ENCODE measurements at places on chromosomes 6 and 20. TPM values are rescaled to one million over a fixed set of nuclear protein-coding genes. Genes with fewer than 3 reads are reported as not detected.

GRCh38 chr6:126761854-126762253 is 356.6 kb upstream of the RSPO3 start:
- DNase-seq: no peak

GRCh38 chr6:28212510-28213212 is 12.4 kb upstream of the ZSCAN9 start:
- peak; percentile 37 for DNase-seq

DNA sequence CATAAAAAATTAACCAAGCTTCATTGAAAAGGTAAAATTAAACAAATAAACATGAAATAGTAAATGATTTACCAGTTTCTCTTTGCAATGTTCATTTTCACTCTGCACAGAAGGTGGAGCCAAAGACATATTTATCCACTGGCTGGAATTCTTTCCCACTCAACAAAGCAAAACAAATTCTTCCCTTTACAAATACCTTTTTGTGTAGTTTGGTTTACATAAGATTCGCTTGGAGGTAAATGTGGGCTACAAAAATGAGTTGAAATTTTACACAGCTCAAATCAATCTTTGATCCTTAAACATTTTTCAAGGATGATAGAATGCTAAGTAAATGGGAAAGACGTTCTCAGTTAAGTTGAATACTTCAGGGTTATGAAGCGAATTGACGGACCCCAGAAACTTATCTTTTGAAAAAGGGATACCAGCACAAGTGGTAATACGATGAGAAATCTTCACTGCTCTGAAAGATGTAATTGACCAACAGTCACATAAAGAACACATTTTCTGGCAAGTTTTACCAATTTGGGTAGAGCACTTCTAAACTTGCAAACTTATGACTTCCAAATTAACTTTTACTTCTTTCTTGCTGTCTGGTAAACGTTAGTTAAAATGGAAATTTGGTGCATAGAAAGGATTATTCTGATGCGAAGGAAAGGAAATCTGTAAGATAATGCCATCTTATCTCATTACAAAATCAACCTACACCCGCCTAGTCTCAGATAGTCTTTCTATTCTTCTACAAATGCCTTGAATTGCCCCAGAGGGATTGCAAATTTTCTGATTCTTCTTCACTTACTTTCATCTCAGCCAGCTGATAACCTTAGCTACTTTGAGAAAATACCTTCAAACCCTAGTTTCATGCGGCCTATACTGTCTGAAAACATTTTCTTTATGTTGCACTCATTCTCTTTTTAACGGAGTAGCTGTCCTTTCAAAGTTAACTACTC is 4.7 kb upstream of the GJA1 start:
- no peak for DNase-seq

Gene PROKR2
- total RNA-seq: not detected

DNA sequence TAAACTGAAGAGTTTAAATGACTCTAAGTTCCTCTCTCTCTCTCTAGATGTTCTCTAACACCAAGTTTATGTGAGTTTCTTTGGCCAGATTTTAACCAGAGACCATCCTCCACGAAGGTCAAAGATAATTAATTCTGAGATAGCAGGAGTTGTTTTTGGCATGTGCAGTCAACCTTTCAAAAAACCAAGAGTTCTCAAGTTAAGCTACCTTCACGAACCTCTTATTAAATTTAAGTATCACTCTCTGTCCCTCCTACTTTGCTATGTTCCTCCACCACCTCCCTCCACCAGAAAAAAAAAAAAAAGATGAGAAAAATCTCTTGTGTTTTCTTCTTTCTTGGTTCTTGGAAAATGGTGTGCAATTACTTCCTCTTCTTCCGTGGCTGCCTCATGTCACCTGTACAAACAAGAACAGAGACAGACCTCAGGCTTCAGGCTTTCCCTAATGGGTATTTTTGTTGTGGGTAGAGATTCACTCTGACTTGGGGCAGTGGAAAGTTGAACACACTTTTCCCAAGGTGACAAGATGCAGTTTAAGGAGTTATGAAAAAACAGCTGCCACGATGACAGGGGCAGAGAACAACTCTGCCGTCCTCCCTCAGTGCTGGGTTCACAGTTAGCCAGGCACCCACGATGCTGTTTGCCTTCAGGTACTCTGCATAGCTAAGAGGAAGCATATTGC is 64.3 kb downstream of the ADTRP start:
- DNase-seq: no peak

DNA sequence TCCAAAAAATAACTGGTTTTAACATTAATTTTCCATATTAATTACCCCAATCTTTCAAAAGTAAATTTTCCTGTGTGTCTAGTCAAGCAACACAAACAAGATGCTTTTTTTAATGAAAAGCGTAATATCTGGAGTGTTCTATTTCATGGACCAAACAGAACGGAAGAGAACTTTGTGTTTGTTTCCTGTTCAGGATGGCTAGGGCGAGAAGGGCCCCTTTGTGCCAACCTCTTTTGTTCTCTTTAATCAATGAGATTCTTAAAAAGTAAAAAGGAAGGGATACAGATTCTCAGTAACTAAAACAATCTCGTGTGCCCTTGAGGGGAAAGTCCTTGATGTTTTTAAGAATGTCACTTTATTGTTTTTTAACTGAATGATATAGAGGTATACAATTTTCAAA is 55.7 kb downstream of the GNAS start:
- no peak for DNase-seq

- no peak for DNase-seq
These were observed 152.3 kb downstream of the CARMIL1 start for GRCh38 chr6:25431306-25431974.

Gene ARFRP1
- total RNA-seq: 42.5 TPM

DNA sequence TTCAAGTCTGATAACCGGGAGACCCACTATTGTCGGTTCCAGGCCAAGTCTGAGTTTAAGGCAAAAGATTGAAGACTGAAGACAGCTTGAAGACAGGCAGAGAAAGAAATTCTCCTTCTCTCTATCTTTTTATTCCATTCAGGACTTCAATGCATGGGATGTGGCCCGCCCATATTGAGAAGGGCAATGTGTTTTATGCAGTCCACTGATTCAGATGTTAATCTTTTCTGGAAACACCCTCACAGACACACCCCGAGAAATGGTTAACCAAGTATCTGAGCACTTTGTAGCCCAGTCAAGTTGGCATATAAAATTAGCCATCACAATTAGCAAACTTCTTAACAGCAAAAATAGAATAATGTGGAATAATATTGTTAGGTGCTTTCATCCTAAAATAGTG is 75.5 kb upstream of the FABP7 start:
- no peak for DNase-seq

DNA sequence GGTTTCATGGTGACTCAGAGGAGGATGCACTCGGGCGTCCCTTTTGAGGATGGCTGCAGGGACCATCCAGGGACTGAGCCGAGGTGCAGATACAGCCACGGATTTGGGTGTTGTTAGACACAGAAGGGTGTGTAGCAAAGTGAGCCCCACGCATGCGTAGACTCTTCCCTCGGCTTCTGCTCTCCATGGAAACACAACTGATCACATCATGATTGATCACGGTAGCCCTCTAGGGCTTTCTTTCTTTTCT is 606 bp upstream of the ULBP1 start:
- DNase-seq: no peak

Measured in adrenal gland (tissue), 19 donors.